DND-41 (cell line): ENCODE measurements at places on chromosomes 11 and 22.

DNA sequence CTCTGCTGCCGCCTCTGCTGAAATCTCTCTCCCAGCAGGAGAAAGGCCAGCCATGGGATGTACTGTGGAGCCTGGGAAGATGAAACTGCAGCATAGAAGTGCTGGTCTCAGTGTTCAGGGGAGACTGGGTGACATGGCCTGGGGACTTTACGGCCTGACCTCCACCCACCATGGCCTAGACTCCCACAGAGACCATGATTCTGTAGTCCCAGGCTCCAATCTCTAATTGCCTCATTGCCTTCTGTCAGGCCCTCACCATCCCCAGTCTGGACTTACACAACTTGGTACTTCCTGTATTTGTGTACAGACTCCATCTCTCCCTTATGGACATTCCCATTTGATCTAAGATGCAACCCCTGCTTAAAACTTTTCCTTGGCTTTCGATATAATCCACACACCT lies 43.1 kb downstream of the TRAF6 start:
- DNase-seq, result no peak
- no peak overlapping the region for H3K4me3 ChIP-seq
- no peak overlapping the region for H3K27ac ChIP-seq
- no peaks in the 10 kb centered on the region for H3K36me3 ChIP-seq

GRCh38 chr11:35968386-35969088 lies 24.7 kb downstream of the LDLRAD3 start:
- no peaks in the 10 kb centered on the region for H3K27me3 ChIP-seq
- H3K27ac ChIP-seq, result no peak overlapping the region
- H3K36me3 ChIP-seq, result no peaks in the 10 kb centered on the region
- H3K4me3 ChIP-seq, result no peak overlapping the region

DNA sequence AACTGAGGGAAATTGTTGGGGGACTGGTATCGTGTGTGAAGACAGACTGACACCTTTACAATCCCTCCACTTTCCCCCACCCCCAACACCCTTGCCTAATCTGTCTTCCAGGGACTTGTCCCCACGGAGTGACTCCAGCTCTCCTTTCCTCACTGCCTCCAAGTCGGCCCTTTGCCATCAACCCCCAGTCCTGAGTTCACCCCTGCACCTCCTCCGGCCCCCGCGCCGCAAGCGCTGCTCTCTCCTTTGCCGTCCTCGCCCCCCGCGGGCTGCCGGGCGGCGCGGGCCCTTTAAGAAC lies 183 bp upstream of the ABCG4 start:
- peaks cover 19% of the 10 kb centered on the region for H3K4me1 ChIP-seq
- peak overlapping the region; percentile 59 for H3K4me3 ChIP-seq
- no peak for DNase-seq
- no peak overlapping the region for H3K27ac ChIP-seq
- peaks cover 61% of the 10 kb centered on the region for H3K27me3 ChIP-seq

DNA sequence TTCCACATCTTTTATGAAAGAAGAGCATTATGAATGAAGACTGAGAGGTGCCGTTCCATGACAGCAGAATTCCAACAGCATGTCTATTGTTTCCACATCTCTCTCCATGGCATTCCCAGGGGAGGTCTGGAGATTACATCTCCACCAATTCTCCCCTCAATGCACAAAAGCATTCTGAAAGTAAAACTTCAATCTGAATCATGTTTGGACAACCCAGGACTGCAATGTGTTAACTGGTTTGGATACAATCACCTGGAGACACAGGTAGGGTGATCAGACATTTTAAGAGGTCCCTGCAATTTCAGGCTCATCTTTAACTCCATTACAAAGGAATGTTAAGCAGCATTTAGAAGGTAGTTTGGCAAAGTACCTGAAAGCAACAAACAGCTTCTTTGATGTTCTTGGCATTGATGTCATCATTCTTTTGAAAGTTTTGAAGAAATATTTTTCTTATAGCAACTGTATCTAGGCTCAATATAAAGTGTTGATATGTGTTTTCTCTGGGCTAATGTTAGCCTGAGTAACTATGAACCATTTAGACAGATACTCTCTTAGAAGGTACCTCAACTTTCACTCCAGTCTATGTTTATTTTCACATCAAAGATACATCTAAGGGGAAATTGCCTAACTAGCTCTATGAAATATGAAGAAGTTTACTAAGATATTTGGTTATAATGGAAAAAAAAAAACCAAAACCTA lies 181.4 kb upstream of the MTMR2 start:
- H3K4me3 ChIP-seq, result no peak overlapping the region
- DNase-seq, result no peak
- H3K4me1 ChIP-seq, result no peaks in the 10 kb centered on the region
- no peaks in the 10 kb centered on the region for H3K27me3 ChIP-seq
- no peak overlapping the region for H3K27ac ChIP-seq

DNA sequence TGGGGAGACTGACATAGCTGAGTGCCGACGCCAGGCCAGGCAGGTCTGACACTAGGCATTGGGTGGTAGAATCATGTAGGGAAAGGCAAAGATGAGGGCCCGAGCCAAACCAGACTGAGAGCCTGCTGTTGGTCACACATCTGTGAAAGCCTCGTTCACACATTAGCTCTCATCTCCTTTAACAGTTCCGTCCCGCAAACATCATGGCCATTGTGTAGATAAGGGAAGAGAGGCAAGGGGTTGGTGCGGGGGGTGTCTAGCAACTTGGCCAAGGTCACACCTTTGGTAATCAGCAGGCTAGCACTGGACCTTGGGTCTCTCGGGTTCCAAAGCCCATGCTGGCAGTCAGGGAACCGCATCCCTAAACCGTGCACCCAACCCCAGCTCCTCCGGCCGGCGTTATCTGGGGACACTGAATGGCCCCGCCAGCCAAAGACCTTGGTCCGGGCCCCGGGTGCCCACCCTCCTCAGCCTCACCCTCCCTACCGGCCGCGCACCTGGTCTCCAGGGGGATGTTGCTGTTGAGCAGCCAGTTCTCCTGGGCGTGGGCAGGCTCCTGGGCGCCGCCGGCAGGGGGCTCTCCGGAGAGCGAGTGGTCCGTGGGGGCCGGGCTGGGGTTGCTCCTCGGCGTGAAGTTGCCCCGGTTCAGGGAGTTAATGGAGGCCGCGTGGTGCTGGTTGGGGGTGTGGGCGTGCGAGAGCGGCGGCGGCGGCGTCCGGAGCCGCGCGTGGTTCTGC lies 328.3 kb upstream of the NARS2 start:
- H3K4me3 ChIP-seq, result no peak overlapping the region
- no peak overlapping the region for H3K27ac ChIP-seq
- no peak for DNase-seq
- H3K4me1 ChIP-seq, result no peaks in the 10 kb centered on the region
